Hypothalamus (tissue), 51 donors: ENCODE measurements at places on chromosomes 1 and 21.

DNA sequence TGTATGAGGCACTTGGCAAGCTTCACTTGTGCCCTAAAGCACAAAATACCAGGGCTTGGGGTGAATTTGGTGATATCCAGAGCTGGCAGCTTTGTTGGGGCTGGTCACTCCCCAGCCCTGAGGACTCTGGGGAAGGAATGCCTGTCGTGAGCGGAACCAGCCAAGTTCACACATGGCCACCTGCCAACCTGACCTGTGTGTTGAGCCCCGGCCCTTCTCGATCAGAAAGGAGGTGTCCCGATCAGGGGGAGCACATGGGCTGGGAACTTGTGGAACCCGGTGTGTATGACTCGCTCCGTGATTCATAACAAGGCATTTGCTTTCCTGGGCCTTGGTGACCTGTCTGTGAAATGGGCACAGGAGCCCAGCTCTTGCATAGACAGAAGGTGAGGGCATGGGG lies 43.1 kb downstream of the AGPAT3 start:
- DNase-seq, result no peak

- DNase-seq, result no peak
These were observed 14.0 kb downstream of the SLC37A1 start for GRCh38 chr21:42527489-42528158.

DNA sequence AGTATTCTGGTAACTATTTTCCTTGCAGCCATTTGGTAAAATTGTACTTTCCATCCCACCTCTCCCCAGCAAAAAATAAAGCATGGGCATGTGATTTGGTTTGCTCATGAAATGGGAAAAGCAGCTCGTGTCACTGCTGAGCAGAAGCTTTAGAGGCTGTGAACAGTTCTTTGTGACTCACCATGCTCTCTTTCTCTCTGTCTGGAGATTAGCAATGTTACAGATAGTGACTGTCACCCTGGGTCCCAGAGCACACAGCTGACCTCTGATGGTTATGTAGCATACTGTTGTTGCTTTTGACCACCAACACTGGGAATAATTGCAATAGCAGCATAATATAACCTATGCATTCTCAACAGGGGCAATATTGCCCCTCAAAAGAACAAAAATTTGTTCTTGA lies 70.6 kb downstream of the RGS2 start:
- DNase-seq, result no peak

GRCh38 chr21:29418813-29419212 lies 120.1 kb downstream of the BACH1 start:
- no peak for DNase-seq

GRCh38 chr1:186255266-186255665 lies 119.8 kb downstream of the TPR start:
- DNase-seq, result no peak

GRCh38 chr1:29298246-29298645 lies 61.9 kb downstream of the PTPRU start:
- no peak for DNase-seq
